Stimulated activated CD4-positive, alpha-beta T cell treated with anti-CD3 and anti-CD28 coated beads, Interleukin-1b, Interleukin-23, amount 100 ng/mL, for 1 hour (primary cell): ENCODE measurements at places on chromosomes 1 and 21.

- peak; percentile 4 for DNase-seq
Measured at GRCh38 chr1:201119206-201120197, 7.3 kb upstream of the CACNA1S start.

DNA sequence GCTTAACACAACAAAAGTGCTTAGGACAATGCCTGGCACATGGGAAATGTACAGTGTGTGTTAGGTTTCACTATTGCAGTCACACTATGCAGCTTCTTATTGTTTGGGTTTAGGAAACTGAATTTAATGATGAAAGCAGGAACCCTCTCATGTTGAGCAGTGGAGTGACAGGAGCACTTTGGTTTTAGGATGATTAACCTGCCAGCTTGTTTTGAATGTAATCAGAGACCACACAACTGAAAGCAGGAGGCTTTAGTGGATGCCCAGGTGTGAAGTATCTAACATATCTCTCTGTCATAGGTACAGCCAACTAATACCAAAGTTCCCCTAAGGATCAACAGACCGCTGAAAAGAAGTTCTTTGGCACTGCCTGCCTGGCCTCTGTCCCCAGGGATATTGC lies 406.9 kb upstream of the USP24 start:
- no peak for DNase-seq

GRCh38 chr1:169103480-169103893 lies 3.0 kb upstream of the ATP1B1 start:
- no peak for DNase-seq

GRCh38 chr1:235275223-235275622 lies 52.8 kb downstream of the ARID4B start:
- DNase-seq: no peak

DNA sequence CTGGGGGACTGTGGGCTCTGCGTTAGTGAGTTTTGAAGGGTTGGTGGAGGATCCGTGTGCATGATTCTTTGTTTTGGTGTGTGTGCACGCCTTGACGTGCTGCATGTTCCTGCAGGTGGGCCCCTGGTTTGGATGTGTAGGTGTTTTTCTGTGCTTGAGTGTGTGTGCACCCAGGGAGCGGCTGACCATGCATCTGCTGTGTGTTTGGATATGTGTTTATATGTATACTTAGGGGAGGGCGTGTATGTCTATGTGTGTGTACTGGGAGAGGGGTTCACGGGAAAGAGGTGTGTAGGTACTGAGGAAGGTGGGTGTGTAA lies 1.1 kb downstream of the VANGL2 start:
- DNase-seq: no peak
